IMR-90 (cell line): ENCODE measurements at places on chromosomes 5 and 9. TPM values are rescaled to one million over a fixed set of nuclear protein-coding genes. Genes with fewer than 3 reads are reported as not detected.

Gene MARCOL
- total RNA-seq, result not detected in 2 replicates

Gene LEAP2
- total RNA-seq, result under 0.01 TPM in 2 replicates

Gene SPINK4
- not detected in 2 replicates for total RNA-seq

Gene WNT8A
- not detected in 2 replicates for total RNA-seq

Gene PCDHB4
- under 0.01 TPM in 1 of 2 replicates, not detected in the other for total RNA-seq

Gene MOB3B
- total RNA-seq, result under 0.01 TPM in 2 replicates

GRCh38 chr5:139636207-139636792, 11.8 kb upstream of the CXXC5 start:
- no peaks in the 10 kb centered on the region for H3K27me3 ChIP-seq
- H3K36me3 ChIP-seq, result no peaks in the 10 kb centered on the region
- no peak overlapping the region for H3K27ac ChIP-seq
- peaks cover 23% of the 10 kb centered on the region for H3K4me1 ChIP-seq
- DNase-seq, result no peak

GRCh38 chr5:137367951-137368350, 131.2 kb downstream of the SPOCK1 start:
- H3K27ac ChIP-seq, result no peak overlapping the region
- H3K36me3 ChIP-seq, result no peaks in the 10 kb centered on the region
- no peaks in the 10 kb centered on the region for H3K27me3 ChIP-seq
- H3K4me3 ChIP-seq, result no peak overlapping the region
- no peak for DNase-seq

DNA sequence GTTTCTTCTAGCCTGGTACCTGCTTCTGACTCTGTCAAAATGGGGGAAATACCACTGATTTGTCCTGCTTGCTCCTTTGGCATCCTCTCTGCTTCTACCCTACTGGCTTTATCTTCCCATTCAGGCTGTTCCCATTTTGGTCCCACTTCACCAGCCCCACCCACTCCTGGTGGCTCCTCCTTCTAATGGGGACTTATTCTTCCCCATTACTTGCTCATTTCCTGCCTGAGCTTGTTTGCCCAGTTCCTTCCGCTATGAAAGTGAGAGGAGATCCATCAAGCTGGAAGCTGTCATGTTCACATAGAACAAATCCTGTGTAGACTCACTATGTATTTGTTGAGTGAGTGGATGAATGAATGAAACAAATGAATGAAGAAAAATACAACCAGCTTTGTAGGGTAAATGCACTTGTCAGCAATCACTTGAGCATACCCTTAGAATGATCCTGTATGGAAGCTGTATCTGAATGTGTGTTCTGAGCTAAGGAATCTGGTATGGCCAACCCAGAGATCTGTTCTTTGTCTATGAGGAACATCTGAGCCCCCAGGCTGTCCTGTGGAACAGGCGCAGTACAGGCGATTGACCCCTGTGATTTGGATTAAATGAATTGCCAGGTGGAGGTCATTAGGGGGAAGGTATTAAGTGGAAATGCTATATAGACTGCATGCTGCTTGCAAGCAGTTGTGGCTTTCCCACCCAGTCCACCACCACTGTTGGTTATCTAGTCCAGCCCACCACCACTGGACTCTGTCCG, 89.5 kb downstream of the APBA1 start:
- peaks cover 2% of the 10 kb centered on the region; the same call in 1 of the 2 replicates for H3K4me1 ChIP-seq
- H3K4me3 ChIP-seq, result no peak overlapping the region
- no peaks in the 10 kb centered on the region for H3K36me3 ChIP-seq
- no peak overlapping the region for H3K27ac ChIP-seq
- no peaks in the 10 kb centered on the region for H3K27me3 ChIP-seq

DNA sequence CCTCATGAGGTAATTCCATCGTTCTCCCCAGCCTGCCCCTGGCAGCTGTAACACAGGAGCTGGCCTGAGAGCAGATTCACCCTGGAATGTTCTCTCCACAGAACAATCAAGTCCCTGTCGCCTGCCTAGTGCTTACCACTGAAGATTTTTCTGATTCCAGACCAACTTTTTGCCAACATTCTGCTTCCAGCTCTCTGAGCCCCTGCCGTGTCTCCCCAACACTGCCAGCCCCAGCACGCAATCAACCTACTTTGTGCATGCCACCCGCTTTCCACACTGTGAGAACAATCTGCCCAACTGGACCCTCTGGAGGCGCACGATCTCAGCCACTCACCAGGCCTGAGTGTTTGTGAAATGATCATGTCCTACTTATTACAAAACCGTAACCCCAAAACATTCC, 62.6 kb downstream of the PSMB7 start:
- peaks cover 12% of the 10 kb centered on the region for H3K4me1 ChIP-seq
- no peak overlapping the region for H3K4me3 ChIP-seq
- H3K36me3 ChIP-seq, result peaks cover 85% of the 10 kb centered on the region
- DNase-seq, result peak; percentile 29
- no peaks in the 10 kb centered on the region for H3K27me3 ChIP-seq
- no peak overlapping the region for H3K27ac ChIP-seq

DNA sequence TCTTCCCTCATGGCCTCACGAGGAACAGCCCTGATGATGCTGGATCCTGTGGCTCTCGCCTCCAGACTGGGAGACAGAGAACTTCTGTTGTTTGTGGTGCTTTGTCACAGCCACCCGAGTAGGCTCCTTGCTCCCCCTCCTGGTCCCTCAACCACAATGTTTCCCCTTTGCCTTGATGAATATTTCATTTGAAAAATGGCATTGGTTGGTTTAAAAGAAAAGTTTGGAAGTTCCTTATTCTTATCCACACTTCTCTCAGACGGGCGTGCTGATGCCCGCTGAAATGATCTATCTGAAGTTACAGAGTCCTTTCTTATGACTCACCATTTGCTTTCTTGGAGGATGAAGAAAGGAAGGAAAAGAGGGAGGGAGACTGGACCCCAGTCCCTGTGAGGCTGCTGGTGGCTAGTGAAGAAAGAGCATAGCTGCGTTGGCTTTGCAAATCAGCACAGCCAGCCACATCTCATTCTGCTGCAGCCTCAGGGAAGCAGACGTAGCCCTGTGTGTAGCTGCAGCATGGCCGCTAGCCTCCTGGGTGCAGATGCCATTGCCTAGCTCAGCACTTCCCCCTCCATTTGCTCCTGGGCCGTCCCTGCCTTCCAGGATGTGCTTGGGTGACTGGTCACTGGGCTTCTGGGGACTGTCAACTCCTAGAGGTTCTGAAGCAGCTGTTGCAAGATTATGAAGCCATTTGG, 185.9 kb downstream of the ERCC6L2 start:
- no peak overlapping the region for H3K4me3 ChIP-seq
- no peak overlapping the region for H3K27ac ChIP-seq
- no peaks in the 10 kb centered on the region for H3K36me3 ChIP-seq
- peaks cover 2% of the 10 kb centered on the region; the same call in 1 of the 2 replicates for H3K4me1 ChIP-seq
- H3K27me3 ChIP-seq, result peaks cover 5% of the 10 kb centered on the region; the same call in 1 of the 2 replicates

GRCh38 chr5:69024241-69024651, 69.6 kb upstream of the SLC30A5 start:
- H3K27me3 ChIP-seq, result peaks cover 6% of the 10 kb centered on the region; the same call in 1 of the 2 replicates
- no peak overlapping the region for H3K4me3 ChIP-seq
- no peak overlapping the region for H3K27ac ChIP-seq
- no peaks in the 10 kb centered on the region for H3K4me1 ChIP-seq
- no peaks in the 10 kb centered on the region for H3K36me3 ChIP-seq
- DNase-seq, result peak; percentile 42

GRCh38 chr5:14932902-14933469, 61.4 kb upstream of the ANKH start:
- H3K27me3 ChIP-seq, result no peaks in the 10 kb centered on the region
- peaks cover 1% of the 10 kb centered on the region; the same call in 1 of the 2 replicates for H3K4me1 ChIP-seq
- no peak overlapping the region for H3K4me3 ChIP-seq
- DNase-seq, result peak; percentile 54
- no peak overlapping the region for H3K27ac ChIP-seq

DNA sequence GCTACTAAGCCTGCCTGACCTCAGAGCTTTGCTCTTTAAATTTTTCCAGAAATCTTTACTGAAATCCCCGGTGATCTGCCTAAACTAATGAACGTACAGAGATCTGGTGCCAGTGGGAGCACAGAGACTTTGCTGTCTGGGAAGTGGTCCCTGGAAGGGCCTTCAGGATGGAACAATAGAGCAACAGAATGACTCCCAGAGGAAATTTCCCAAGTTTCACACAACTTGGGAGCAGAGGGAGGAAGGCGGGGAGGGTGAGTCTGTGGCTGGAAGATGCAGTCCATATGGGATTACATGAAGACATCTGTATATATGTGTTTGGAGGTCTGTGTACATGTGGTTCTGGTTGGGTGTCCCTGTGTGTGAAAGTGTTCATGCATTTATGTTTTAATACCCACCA, 638.3 kb downstream of the CCDC171 start:
- peaks cover 24% of the 10 kb centered on the region for H3K4me1 ChIP-seq
- H3K27me3 ChIP-seq, result no peaks in the 10 kb centered on the region
- H3K27ac ChIP-seq, result peak overlapping the region; percentile 65; the same call in 1 of the 2 replicates
- no peaks in the 10 kb centered on the region for H3K36me3 ChIP-seq

DNA sequence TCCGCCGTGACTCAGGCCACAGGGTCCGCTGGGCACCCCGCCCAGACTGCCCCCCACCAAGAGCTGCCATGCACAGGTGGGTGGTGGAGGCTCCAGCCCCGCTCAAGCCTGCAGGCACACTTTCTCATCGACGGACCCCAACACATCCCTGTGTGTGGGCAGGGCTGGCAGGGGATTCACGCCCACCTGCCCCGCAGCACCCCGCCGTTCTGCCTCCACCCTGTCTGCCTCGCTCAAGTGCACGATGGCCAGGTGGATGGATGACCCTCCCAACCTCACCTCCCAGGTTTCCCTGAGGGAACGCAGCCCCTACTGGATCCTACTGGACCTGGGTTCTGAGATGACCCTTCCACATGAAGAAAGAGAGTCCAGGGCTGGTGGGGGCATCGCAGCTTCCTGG, 26.1 kb upstream of the FCN1 start:
- H3K27me3 ChIP-seq, result peaks cover 47% of the 10 kb centered on the region
- no peaks in the 10 kb centered on the region for H3K36me3 ChIP-seq
- no peaks in the 10 kb centered on the region for H3K4me1 ChIP-seq
- no peak for DNase-seq

DNA sequence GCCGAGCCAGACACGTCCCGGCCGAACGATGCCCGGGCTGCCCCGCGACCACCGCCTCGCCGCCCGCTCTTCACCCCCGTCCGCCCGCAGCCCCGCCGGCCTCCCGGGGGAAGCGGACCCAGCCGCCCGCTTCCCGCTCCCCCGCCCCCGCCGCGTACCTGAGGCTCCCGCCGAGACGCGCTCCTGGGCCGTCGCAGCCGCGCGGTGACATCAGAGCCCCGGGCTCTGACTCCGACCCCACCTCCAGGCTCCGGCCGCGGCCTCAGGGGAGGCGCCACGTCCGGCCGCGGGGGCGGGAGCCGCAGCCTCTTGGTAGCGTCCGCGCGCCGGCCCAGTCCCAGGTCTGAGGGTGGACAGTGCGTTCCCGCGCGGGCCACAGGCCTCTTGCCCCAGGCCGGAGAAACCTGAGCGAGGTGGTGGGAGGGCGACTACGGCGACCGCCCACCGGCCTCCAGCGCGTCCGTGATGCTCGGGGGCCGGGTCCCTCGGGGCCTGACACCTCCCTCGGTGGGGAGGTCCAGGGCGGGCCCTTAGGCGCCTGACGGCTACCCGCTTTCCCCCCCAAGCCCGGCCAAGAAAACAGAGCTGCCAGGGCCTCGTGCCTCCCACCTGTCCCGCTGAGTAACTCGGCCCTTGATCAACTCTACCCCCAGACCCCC, at the start of gene SHROOM1:
TSS of gene SHROOM1 (minus strand) at position 212 of the 659 bp plus-strand sequence. CDS start 4,507 bp downstream, outside the sequence.
- H3K4me1 ChIP-seq, result peaks cover 4% of the 10 kb centered on the region; the same call in 1 of the 2 replicates
- DNase-seq, result peak; percentile 27
- H3K4me3 ChIP-seq, result peak within 1 kb of the TSS; percentile 84
- no peaks in the 10 kb centered on the region for H3K27me3 ChIP-seq
- H3K36me3 ChIP-seq, result no peaks in the 10 kb centered on the region
- peak within 1 kb of the TSS; percentile 52; the same call in 1 of the 2 replicates for H3K27ac ChIP-seq

GRCh38 chr9:70250221-70250620, 8.6 kb upstream of the SMC5 start:
- no peaks in the 10 kb centered on the region for H3K36me3 ChIP-seq
- H3K4me3 ChIP-seq, result no peak overlapping the region
- H3K27ac ChIP-seq, result no peak overlapping the region
- no peaks in the 10 kb centered on the region for H3K27me3 ChIP-seq
- H3K4me1 ChIP-seq, result no peaks in the 10 kb centered on the region
- no peak for DNase-seq
